Endothelial cell (in vitro differentiated cells): ENCODE measurements at places on chromosomes 4 and X.

DNA sequence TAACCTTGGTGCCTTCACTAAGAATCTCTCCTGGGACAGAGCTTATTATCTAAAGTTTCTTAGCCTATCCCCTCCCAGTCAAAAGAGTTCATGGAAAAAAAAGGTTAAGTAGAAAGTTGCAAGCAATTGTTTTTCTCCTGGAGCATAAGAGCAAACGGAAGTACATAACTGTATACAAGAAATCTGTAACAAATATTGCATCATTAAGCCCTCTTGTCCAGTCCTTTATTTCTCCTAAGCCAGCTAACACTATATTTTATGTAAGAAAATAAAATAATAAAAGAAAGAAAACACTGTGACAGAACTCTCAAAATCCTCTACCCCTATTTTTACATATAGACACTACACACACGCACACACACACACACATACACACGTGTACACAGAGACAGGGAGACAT lies 255.3 kb downstream of the NAF1 start:
- no peak overlapping the region for H3K27ac ChIP-seq
- DNase-seq: no peak
- no peaks in the 10 kb centered on the region for H3K36me3 ChIP-seq
- peaks cover 3% of the 10 kb centered on the region for H3K27me3 ChIP-seq
- no peaks in the 10 kb centered on the region for H3K4me1 ChIP-seq
- no peak overlapping the region for H3K4me3 ChIP-seq

DNA sequence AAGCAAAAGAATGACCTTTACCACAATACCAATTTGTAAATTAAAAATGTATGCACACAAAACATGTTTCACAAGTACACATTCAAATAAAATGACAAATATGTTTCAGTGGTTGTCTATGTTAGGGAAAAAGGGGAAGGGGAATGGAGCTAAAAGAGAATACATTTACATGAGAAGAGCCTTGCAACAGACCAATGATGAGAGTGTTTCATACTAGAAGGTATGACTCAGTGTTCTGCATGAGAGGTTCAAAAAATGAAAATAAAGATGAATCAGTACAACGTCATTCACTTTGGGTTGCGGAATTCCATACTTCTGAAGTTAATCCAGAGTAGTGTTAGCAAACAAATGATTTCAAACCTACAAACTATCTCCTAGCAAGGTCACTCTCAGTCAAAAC lies 51.7 kb downstream of the RPGR start:
- no peak for DNase-seq
- H3K36me3 ChIP-seq: no peaks in the 10 kb centered on the region
- no peak overlapping the region for H3K4me3 ChIP-seq
- H3K27ac ChIP-seq: no peak overlapping the region
- no peaks in the 10 kb centered on the region for H3K27me3 ChIP-seq

DNA sequence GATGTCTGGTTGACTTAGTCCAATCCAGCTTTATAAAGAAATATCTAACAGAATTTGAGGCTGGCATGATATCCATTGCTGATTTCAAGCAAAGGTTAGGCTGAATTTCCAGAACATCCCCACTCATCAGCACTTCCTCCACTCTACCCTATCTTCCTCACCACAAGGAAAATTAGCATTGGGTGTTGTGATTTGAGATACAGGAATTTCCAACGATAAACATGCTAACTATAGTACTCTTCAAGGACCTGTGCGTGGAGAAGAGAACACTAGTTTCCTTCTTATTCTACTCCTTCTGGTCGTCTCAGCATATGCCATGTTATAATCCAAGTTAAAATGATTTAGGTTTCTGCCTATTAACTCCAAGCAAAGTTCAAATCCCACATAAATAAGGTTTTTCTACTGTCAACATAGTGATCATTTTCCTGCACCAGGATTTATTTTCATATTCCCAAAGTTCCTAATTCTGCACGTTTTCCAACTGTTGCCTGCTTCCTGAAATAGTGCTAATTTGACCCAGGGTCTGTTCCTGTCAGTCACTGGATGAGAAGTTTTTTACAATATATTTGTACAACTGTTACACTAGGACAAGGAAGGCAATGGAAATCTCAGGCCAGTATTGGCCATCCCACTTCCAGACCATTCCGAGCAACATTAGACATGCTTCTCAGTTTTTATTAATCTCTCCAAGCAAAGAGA lies 177.6 kb upstream of the EDNRA start:
- no peak overlapping the region for H3K4me3 ChIP-seq
- H3K4me1 ChIP-seq: no peaks in the 10 kb centered on the region
- no peaks in the 10 kb centered on the region for H3K27me3 ChIP-seq
- H3K36me3 ChIP-seq: no peaks in the 10 kb centered on the region
- no peak overlapping the region for H3K27ac ChIP-seq
- DNase-seq: no peak

DNA sequence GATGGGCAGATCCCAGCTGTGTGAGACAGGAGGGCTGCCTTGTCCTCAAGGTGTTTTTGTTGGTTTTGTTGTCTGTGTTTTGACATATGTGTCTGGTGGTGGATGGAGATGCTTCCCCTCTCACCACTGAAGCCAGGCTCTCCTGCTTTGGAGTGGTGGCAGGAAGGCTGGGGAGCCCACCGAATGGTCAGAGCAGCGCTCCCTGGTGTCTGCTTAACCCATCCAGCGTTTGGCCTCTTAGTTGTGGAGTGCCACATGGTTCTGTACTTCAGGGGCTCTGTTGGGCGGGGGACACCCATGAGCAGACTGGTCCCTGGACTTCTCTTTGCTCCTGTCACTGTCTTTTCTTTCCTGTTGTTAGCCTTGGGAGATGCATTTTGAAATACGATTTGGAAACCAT lies 51.9 kb downstream of the DLG3 start:
- DNase-seq: no peak
- H3K27ac ChIP-seq: no peak overlapping the region
- H3K36me3 ChIP-seq: peaks cover 18% of the 10 kb centered on the region
- H3K4me1 ChIP-seq: no peaks in the 10 kb centered on the region

DNA sequence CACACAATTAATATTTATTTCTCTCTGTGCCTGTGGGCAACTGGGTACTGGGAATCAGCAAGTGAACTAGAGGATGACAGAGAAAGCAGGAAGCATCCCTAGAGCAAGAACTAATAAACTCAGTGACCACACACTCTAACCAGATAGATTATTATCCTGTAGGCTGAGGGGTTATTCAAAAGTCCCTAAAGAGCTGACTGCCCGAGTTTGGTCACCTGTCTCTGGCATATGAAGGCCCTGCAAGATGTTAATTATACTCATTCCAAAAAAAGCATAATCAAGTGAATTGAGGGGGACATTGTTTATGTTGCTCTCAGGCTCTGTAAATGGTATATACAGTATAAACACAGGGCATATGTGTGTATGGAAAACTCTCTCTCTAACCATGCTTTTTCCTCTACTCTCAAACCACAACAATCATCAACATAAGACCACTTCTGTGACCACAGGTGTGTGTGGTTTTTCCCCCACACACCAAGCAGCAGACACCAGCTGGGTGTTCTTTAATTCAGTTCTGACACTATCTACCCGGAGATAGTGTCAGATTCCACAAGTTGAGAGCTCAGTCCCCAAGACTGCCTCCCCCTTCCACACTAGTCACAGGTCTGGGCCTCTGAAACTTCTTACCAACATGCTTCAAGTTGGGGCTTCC lies 6.2 kb upstream of the HPSE start:
- DNase-seq: no peak
- H3K4me3 ChIP-seq: no peak overlapping the region
- no peak overlapping the region for H3K27ac ChIP-seq
- H3K4me1 ChIP-seq: peaks cover under 1% of the 10 kb centered on the region
- H3K36me3 ChIP-seq: no peaks in the 10 kb centered on the region

DNA sequence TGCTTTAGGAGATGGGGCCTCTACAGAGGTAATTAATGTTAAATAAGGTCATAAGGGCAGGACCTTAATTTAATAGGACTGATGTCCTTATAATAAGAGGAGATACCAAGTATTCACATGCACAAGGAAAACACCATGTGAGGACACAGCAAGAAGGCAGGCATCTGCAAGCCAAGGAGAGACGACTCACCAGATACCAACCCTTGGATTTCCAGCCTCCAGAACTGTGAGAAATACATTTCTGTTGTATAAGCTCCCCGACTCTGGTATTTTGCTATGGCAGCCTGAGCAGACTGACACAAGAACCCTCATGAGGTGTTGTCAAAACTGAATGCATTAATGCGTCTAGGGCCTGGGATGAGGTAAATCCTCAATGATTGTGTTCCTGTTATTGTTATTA lies 56.2 kb upstream of the MAPK10 start:
- no peak overlapping the region for H3K27ac ChIP-seq
- peaks cover 7% of the 10 kb centered on the region for H3K4me1 ChIP-seq
- no peak overlapping the region for H3K4me3 ChIP-seq
- no peak for DNase-seq
- H3K36me3 ChIP-seq: peaks cover 8% of the 10 kb centered on the region
- H3K27me3 ChIP-seq: peaks cover 1% of the 10 kb centered on the region

GRCh38 chr4:177451108-177451500 lies 8.9 kb upstream of the AGA start:
- H3K27ac ChIP-seq: no peak overlapping the region
- H3K27me3 ChIP-seq: no peaks in the 10 kb centered on the region
- DNase-seq: no peak
- H3K36me3 ChIP-seq: no peaks in the 10 kb centered on the region

DNA sequence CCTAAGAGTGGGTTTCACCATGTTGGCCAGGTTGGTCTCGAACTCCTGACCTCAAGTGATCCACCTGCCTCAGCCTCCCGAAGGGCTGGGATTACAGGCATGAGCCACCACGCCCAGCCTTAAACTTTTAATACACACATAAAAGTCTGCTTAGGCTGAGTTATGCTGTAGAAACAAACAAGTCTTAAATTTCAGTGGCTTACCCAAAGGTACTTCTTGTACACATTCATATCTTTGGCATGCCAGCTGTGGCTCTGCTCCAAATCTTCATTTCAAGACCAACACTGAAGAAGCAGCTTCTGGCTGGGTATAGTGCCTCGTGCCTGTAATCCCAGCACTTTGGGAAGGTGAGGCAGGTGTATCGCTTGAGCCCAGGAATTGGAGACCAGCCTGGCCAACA lies 80.3 kb downstream of the PPEF2 start:
- no peak overlapping the region for H3K4me3 ChIP-seq
- DNase-seq: no peak
- no peak overlapping the region for H3K27ac ChIP-seq
- H3K4me1 ChIP-seq: peaks cover 6% of the 10 kb centered on the region

GRCh38 chr4:185680617-185681016 lies 131.4 kb downstream of the SORBS2 start:
- peaks cover 2% of the 10 kb centered on the region for H3K27me3 ChIP-seq
- H3K36me3 ChIP-seq: no peaks in the 10 kb centered on the region
- H3K27ac ChIP-seq: no peak overlapping the region
- H3K4me1 ChIP-seq: no peaks in the 10 kb centered on the region
- no peak for DNase-seq

DNA sequence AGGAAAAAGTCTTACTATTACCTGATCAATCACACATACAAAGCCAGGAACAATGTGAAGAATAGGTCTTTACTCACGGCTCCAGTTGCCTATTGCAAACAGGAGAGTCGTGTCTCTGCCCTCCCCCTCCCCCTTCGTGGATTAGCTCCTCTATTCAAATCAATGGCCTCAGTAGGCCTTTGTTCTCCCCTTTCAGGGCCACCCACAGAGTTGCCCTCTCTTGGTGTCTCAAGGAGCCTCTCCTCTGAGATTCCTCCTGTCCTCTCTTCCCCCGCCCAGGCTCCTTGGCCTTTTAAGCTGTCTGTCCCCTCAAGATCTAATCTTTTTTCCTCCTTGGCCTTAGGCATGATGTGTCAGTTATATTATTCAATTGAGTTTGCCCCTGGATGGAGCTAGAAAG lies 107.2 kb upstream of the NALF2 start:
- no peaks in the 10 kb centered on the region for H3K27me3 ChIP-seq
- no peaks in the 10 kb centered on the region for H3K36me3 ChIP-seq
- no peak for DNase-seq
- no peak overlapping the region for H3K27ac ChIP-seq
- H3K4me1 ChIP-seq: no peaks in the 10 kb centered on the region

DNA sequence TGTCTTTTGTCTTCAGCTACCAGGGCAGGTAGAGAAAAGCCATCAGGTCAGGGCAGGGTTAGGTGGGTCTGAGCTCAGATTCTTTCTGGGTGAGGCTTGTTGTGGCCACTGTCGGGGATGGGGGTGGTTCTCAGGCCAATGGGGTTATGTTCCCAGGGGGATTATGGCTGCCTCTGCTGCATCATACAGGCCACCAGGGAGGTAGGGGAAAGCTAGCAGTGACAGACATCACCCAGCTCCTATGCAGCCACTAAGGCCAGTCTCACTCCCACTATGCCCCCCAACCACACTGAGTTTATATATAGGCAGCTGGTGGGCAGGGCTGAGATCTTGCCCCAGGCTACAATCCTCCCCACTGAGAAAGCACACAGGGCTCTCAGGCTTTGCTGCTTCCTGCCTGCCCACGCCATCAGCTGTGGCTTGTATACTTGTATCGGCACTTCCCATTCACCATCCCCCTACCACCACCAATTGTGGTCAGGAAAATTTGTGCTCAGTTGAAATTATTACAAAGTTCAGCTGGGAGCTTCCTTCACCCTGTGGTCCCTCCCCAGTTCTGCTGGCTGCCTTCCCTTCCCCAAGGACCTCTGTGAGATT lies 72.6 kb upstream of the PTPN13 start:
- no peaks in the 10 kb centered on the region for H3K4me1 ChIP-seq
- no peaks in the 10 kb centered on the region for H3K27me3 ChIP-seq
- H3K36me3 ChIP-seq: no peaks in the 10 kb centered on the region
- no peak overlapping the region for H3K4me3 ChIP-seq

GRCh38 chr4:40923316-40924095 lies 173.8 kb downstream of the NSUN7 start:
- no peak overlapping the region for H3K4me3 ChIP-seq
- H3K27me3 ChIP-seq: peaks cover 11% of the 10 kb centered on the region
- no peak for DNase-seq

GRCh38 chr4:187814737-187815465 lies 180.7 kb upstream of the ZFP42 start:
- no peaks in the 10 kb centered on the region for H3K36me3 ChIP-seq
- no peaks in the 10 kb centered on the region for H3K27me3 ChIP-seq

GRCh38 chrX:148552775-148553174 lies 52.4 kb downstream of the AFF2 start:
- DNase-seq: no peak
- H3K4me3 ChIP-seq: no peak overlapping the region
- H3K27ac ChIP-seq: no peak overlapping the region
- H3K4me1 ChIP-seq: no peaks in the 10 kb centered on the region
- peaks cover 4% of the 10 kb centered on the region for H3K27me3 ChIP-seq
- H3K36me3 ChIP-seq: no peaks in the 10 kb centered on the region

DNA sequence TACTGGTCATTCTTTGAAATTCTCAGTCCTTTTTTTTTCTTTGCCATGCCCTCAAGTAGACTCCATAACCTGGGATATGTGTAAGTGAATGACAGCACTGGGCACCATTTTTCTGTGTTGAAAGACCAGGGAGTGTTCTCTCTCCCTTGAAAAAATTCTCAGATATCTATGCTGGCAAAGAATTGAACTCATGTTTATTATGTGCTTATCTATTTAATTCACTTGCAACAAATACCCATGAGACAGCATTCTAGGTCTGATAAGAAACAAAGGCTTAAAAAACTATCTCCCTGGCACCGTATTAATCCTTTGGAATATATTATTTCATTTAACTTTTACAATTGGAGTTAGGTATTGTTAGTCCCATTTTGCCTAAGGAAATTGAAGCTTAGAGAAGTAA lies 36.7 kb downstream of the LARP7 start:
- H3K4me3 ChIP-seq: no peak overlapping the region
- H3K27me3 ChIP-seq: no peaks in the 10 kb centered on the region
- peaks cover 6% of the 10 kb centered on the region for H3K4me1 ChIP-seq
- DNase-seq: no peak
- no peak overlapping the region for H3K27ac ChIP-seq

- H3K27ac ChIP-seq: no peak overlapping the region
- no peaks in the 10 kb centered on the region for H3K27me3 ChIP-seq
- no peak overlapping the region for H3K4me3 ChIP-seq
- no peaks in the 10 kb centered on the region for H3K36me3 ChIP-seq
Measured at GRCh38 chrX:138254001-138254400, 457.5 kb downstream of the FGF13 start.
